ENCODE measurements at places on chromosomes 2 and 18.

GRCh38 chr18:49668574-49669275 lies 106.9 kb downstream of the LIPG start:
- no peak for DNase-seq

- DNase-seq = no peak
Observed at GRCh38 chr2:20143263-20143662, 81.7 kb downstream of the SDC1 start.

- DNase-seq = no peak
Observed at GRCh38 chr2:133503323-133503722, 64.9 kb downstream of the NCKAP5 start.

- DNase-seq = no peak
Observed at GRCh38 chr18:11035814-11036495, 113.4 kb downstream of the PIEZO2 start.

- DNase-seq = no peak
Observed at GRCh38 chr2:22880161-22880560, 504.8 kb upstream of the KLHL29 start.

DNA sequence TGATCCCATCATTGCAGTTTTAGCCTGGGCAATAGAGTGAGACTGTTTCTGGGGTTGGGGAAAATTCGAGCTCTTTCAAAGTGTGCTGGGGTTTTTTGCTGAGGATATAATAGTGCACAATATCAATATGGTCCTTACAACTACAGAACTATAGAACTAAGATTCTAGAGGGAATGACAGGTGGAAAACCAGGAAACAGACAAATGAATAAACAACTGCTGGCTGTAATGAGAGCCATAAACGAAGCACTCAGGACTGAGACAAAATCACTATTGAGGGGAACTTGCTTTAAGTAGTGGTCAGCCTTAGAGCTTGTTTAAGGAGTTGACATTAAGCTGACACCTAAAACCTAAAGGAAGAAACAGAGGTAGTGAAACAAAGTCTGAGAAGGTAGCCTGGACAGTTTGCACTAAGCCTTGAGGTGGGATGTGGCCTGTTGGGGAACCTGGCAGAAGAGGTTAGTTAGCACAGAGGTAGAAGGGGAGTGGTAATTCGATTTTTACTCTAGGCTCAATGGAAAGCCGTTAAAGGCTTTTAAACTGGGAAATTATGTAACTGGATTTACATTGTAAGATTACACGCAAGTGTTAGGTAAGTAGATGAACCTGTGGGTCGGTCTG lies 33.8 kb downstream of the LCLAT1 start:
- no peak for DNase-seq

DNA sequence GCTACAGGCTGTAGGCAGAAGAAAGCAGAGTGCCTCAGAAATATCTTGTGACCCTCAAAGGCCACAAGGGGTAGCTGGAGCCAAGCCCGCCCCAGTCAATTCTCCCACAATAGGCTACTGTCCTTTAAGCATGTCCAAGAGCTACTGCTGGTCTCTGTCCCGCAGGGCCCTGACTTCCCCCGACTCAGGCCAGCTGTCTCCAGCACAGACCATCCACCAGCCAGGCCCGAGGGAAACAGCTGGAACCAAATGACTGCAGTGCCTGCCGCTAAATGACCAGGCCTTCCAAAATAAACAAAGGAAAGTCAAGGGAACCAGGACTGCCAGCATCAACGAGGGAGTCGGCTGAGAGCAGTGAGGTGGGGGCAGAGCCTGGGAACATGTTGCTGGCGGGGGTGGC lies 36.7 kb downstream of the MCFD2 start:
- no peak for DNase-seq

GRCh38 chr2:33577084-33577483 lies 22.0 kb downstream of the FAM98A start:
- no peak for DNase-seq

- DNase-seq = no peak
Observed at GRCh38 chr2:181887045-181887444, 4.5 kb upstream of the ITPRID2 start.

- DNase-seq = no peak
Observed at GRCh38 chr2:42345986-42346385, 15.0 kb downstream of the COX7A2L start.

GRCh38 chr18:76273036-76273545 lies 222.0 kb downstream of the ZNF516 start:
- DNase-seq = no peak

DNA sequence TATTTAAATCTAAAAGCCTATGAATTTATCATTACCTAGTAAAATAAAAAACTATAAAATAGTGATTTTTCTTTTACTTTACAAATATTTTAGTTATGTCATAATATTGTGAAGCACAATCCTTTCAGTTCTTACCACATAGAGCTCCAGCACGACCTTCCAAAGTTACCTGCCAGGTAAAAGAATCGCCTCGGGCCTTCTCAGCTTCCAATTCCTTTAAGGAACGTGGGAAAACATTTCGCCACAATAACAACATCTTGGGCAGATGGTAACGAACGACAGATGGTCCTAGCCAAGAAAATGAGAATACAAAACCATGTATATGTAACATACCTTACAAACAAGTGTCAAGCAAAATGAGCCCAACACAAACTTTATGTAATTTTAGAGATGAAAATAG lies 23.7 kb downstream of the HEATR5B start:
- DNase-seq = no peak

DNA sequence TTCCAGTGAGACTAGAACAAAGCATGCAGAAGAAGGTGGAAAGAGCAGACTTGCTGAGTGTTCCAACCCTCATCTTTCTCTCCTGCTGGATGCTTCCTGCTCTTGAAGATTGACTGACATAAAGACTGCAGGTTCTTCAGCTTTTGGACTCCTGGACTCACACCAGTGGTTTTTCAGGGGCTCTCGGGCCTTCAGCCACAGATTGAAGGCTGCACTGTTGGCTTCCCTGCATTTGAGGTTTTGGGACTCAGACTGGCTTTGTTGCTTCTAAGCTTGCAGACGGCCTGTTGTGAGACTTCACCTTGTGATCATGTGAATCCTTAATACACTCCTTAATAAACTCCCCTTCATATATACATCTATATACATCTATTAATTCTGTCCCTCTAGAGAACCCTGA lies 20.4 kb downstream of the VRK2 start:
- DNase-seq = no peak

DNA sequence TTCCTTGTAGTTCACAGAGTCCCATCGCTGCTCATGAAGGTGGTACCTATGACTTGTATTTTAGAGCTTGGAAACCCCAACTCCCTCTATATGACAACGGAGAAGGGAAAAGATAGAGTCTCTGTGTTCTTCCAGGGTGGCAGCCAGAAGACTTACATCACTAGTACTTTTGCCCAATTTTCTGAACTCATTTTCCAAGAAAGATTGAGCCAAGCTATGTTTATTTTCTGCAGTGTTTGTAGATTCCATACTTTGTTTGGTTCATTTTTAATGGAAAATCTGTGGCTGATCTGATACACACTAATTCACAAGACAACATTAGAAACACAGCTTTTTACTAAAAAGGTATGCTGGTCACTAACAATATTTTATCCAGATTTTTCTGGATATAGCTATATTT lies 60.2 kb upstream of the ATP5MC3 start:
- DNase-seq = no peak

DNA sequence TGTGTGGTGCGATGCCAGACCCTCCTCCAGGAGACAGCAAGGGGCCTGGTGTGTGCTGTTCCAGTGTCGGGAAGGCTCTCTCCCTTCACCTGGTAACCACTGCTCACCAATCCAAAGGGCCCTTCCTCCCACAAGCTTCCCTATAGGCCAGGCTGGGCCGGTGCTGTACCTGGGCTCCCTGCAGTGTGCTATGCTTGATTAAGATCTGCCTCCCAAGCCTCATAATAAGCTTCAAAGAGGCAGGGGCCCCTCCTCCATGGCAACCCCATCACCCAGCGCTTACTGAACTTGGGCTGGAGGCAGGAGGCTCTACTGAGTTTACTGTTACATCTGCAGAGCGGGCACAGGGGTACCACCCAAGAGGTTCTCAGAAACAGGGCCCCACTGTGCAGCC lies 4.5 kb upstream of the MAL start:
- no peak for DNase-seq

- no peak for DNase-seq
Observed at GRCh38 chr2:148643421-148643820, 1.1 kb upstream of the EPC2 start.

GRCh38 chr2:176653479-176654443 lies 384.5 kb downstream of the MTX2 start:
- no peak for DNase-seq

DNA sequence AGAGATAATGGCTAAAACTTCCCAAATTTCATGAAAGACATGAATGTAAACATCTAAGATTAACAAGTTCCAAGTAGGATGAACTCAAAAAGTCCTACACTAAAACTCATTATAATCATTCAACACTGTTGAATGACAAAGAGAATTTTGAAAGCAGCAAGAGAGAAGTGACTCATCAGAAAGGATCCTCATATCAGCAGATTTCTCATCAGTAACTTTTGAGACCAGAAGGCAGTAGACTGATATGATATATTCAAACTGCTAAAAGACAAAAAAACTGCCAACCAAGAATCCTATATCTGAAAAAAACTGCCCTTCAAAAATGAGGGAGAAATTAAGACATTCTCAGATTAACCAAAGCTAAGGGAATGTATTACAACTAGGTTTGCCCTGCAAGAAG lies 130.6 kb upstream of the OTX1 start:
- DNase-seq = no peak

GRCh38 chr2:190415794-190416775 lies 7.9 kb downstream of the MFSD6 start:
- DNase-seq = no peak

- DNase-seq = no peak
Observed at GRCh38 chr18:35880788-35881455, 91.6 kb upstream of the RMP24 start.

DNA sequence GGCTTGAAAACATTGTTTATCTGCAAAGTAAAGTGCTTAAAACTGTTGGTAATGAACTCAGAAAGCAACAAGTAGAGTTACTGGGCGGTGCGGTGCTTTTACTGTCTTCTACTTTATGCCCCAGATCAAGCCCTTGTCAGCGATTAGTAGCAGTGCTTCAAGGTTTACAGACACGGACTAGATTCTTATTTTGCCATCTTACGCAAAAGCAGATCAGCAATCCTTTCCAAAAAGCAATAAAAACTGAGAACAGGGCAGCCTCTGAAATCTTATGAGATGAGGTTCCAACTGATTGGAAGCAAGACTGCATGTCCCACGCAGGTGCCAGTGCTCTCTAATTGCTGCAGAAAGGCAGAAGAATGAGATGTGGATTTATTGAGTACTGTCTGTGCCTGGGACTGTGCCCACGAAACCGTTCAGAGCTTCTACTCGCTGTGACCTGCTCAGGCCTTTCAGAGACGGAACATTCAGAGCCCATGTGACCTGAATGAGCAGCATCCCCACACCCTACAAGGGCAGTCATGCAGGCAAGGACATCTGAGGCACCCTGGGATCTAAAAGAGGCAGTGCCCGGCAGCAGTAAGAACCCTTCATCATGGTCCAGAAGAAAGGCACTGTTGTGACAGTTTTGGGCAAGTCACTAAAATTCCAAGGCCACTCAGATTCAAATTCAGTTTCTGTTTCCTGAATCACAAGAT lies 15.7 kb downstream of the COL4A3 start:
- DNase-seq = no peak

- DNase-seq = no peak
Observed at GRCh38 chr18:68623342-68623741, 91.6 kb downstream of the TMX3 start.
